ENCODE measurements at places on chromosomes 1 and 21.

- no peak for DNase-seq
Observed at GRCh38 chr1:216416488-216416887, 6.8 kb downstream of the USH2A start.

GRCh38 chr1:94121411-94121821 lies 468 bp upstream of the ABCA4 start:
- no peak for DNase-seq

- no peak for DNase-seq
Observed at GRCh38 chr1:33237579-33237978, 18.7 kb upstream of the ZNF362 start.

GRCh38 chr1:99119188-99119587 lies 114.5 kb upstream of the PLPPR5 start:
- DNase-seq, result no peak

GRCh38 chr21:42013931-42014330 lies 3.8 kb upstream of the ZBTB21 start:
- no peak for DNase-seq

- DNase-seq, result no peak
Observed at GRCh38 chr1:89089962-89090361, 25.0 kb upstream of the GBP1 start.

DNA sequence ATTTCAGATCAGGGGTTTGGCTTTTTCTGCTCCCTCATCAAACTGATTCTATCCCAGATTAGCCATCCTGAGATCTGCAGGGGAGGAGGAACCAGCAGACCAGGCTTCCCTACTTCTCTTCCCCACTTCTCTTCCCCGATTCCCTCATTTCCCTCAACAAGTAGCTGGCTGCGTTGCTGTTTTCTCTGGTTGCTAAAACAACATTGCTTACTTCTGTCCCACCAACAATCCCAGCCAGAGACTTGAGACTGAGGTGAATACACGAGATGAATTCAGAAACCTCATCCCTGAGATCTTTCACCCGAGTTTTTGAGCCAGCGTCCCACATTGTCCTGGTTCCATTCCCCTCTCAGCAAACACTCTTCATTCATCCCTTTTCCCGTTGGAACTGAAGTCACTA lies 22.4 kb downstream of the DYRK3 start:
- no peak for DNase-seq

GRCh38 chr21:41137889-41138288 lies 30.1 kb upstream of the BACE2 start:
- no peak for DNase-seq

DNA sequence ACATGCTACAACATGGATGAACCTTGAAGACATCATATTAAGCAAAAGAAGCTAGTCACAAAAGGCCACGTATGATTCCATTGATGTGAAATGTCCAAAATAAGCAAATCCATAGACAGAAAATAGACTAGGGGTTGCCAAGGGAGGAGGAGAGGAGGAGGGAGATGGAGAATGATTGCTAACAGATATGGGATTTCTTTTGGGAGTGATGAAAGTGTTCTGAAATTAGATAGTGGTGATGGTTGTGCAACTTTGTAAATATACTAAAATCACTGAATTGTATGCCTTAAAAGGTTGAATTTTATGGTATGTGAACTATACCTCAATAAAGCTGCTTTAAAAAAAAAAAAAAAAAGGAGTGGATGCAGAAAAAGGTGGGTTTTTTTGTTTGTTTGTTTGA lies 7.6 kb downstream of the CLSTN1 start:
- DNase-seq, result no peak

DNA sequence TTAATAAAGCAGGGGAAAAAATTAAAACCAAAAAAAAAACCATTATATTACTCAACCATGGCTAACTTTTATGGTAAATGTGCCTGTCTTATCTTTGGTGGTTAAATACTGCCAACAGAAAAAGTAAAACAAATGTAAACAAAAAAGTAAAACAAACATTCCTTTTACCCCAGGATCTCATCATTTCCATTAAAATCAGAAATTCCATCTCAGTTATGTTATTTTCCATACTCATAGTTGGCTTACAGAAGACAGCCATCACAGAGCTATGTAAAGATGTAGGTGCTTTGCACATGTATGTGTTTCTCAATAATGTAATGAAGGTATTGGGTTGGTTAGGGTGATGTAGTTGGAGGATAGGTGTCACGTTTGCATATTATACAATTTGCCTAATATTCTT lies 185.0 kb downstream of the KCNK2 start:
- no peak for DNase-seq

DNA sequence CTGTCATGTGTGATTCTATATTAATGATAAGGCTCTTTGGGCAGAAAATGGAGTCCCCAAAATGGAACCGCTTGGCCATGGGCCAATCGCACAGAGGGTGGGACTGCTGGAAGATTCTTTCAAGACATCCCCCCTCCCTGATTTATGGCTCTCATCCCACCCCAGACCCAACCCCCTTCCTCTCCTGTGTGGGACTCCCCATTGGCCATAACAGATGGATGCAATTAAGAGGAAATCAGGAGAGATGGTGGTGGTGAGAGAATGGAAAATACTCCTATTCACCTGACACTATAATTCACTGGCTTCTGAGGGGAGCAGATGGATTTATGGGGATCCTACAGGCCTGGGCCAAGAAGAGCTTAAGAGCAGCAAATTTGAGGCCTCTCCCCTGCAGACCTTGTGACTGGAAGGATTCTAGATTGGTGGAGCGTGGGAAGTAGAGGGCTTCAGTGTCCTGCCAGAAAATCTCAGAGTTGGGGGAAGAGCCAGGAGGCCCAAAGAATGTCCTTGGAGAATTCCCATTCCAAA lies 1.7 kb downstream of the IGFN1 start:
- no peak for DNase-seq

- DNase-seq, result no peak
Observed at GRCh38 chr1:9058465-9058864, 11.0 kb downstream of the SLC2A5 start.

DNA sequence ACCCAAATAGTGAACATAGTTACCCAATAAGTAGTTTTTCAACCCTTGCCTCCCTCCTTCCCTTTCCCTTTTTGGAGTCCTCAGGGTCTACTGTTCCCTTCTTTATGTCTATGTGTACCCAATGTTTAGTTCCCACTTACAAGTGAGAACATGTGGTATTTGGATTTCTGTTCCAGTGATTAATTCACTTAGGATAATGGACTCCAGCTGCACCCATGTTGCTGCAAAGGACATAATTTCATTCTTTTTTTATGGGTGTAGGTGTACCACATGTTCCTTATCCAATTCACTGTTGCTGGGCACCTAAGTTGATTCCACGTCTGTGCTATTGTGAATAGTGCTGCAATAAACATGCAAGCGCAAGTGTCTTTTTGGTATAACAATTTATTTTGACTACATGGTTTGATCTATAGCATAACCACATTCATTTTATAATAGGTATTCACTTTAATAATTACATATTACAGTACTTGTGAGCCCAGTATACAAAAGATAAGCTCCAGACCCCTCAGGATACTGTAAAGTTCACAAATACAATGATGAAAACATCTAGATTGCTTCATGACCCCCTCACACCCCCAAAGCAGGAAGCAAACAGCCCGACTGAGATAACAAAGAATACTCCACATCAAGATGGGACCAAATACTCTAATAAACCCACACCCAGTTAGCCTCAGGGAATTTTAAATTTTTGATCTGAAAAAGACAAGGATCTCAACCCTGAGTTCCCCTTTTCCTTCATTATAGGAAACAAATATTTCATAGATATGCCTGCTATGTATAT lies 45.3 kb downstream of the PUM1 start:
- DNase-seq, result no peak

DNA sequence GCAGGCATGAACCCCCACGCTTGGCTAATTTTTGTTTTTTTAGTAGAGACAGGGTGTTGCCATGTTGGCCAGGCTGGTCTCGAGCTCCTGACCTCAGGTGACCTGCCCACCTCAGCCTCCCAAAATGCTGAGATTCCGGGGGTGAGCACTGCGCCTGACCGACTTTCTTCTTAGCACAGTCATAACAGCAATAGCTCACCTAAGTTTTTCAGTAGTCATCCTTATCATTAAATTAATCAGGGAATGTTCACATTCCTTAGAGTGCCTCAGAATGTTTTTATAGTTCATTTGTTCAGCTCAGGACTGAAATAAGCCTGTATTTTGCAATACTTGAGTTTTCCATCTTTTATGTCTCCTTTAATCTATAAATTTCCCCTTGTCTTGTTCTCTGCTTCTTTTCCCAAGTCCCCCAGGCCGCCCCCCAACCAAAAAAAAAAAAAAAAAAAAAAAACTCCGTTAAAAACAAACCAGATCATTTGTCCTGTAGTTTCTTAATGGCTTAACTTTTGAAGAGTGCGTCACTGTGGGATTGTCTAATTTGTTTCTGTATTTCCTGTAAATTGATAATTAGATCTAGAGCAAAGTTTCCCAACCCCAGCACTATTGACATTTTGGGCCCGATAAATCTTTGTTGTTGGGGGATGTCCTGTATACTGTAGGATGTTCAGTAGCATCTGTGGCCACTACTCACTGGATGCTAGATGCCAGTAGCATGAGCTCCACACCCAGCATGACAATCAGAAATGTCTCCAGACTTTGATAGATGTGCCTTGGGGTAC lies 120.7 kb downstream of the ITSN1 start:
- DNase-seq, result no peak

- DNase-seq, result no peak
Observed at GRCh38 chr1:12052997-12053686, 10.0 kb upstream of the TNFRSF8 start.

DNA sequence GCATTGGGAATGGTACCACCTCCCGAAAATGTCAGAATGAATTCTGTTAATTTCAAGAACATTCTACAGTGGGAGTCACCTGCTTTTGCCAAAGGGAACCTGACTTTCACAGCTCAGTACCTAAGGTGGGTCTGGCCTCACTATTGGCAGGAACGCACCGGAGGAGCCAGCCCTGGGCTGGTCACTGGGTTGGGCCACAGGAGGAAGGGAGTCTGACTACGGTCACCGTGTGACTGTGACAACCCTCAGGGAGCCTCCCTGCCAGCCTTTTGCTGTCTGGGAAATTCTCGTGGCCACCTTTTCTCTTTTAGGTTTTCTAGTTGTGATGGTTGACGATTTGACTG lies 2.2 kb downstream of the IL10RB start:
- no peak for DNase-seq
